ENCODE measurements at places on chromosomes 1 and 21. TPM values are rescaled to one million over a fixed set of nuclear protein-coding genes. Genes with fewer than 3 reads are reported as not detected.

Gene KRTAP10-1
- not detected for total RNA-seq

Gene LPAR3
- total RNA-seq = not detected

Gene ERICH3
- not detected for total RNA-seq

Gene PDC
- not detected for total RNA-seq

Gene SERINC2
- total RNA-seq = 97.1 TPM

Gene ZBTB21
- total RNA-seq = 4.3 TPM

Data from stomach (tissue), 19 donors.